ENCODE measurements at places on chromosomes 7 and 10.

- DNase-seq = peak; percentile 39
Measured at GRCh38 chr7:24318326-24318725, 34.3 kb downstream of the NPY start.

- no peak for DNase-seq
Measured at GRCh38 chr7:87426160-87426559, 49.3 kb downstream of the ABCB4 start.

GRCh38 chr10:132580143-132580542, 42.6 kb downstream of the INPP5A start:
- DNase-seq = no peak

DNA sequence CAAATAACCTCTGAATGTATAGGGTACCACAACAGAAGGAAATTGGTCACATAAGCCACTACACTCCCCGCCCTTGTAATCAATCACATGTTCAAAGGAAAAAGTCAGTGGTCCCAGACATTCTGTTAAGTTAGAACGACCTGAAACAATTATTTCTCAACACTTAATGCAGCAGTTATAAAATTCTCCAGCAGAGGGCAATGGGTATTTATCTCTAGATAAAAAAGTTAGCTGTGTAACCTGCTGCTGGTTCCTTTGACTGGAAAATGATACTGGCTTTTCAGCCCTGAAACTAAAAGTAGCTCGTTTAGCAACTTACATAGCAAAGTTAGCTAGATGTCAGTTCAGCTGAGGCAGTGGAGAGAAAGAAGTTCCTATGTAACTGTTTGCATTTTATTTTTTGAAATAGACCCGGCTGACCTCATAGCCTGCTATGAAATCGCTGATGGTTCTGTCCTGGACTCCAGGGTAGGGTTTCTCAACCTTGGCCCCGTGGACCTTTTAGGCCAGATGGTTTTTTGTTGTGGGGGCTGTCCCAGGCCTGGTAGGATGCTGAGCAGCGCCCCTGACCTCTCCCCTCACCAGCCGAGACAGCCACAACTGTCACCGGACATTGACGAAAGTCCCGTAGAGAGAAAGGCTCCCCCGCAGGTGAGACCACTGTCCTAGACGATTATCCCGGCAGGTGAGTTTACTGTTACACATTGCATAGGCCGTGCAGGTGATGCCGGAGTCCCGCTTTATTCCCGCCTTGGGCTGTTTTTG, 40.2 kb upstream of the PROSER2 start:
- peak; percentile 92 for DNase-seq

GRCh38 chr7:131358636-131359035, 31.0 kb downstream of the MKLN1 start:
- no peak for DNase-seq

- no peak for DNase-seq
Measured at GRCh38 chr10:129523723-129524316, 56.8 kb downstream of the MGMT start.

- no peak for DNase-seq
Measured at GRCh38 chr10:3848775-3849635, 64.0 kb upstream of the KLF6 start.

GRCh38 chr10:30456266-30456665, 22.3 kb downstream of the MAP3K8 start:
- DNase-seq = no peak

- DNase-seq = no peak
Measured at GRCh38 chr10:122047560-122047959, 58.6 kb downstream of the TACC2 start.

DNA sequence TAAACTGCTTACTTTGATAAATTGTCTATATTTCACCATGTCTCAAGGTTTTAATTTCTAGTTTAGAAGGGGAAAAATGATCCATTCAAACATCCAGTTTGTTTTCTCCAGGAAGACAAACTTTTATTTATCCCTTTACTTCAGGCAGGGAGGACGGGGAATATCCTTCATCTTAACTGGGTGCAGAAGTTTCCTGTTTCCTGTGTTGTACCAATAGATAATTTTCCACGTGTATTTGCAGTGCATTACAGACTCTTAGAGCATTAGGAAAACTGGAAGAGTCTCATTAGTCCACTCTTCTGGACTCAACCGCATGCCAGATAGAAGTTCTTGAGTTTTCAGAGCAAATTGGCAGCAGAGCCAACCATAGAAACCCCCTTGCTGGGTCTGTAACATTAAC, 39.4 kb upstream of the PIP4K2A start:
- no peak for DNase-seq

DNA sequence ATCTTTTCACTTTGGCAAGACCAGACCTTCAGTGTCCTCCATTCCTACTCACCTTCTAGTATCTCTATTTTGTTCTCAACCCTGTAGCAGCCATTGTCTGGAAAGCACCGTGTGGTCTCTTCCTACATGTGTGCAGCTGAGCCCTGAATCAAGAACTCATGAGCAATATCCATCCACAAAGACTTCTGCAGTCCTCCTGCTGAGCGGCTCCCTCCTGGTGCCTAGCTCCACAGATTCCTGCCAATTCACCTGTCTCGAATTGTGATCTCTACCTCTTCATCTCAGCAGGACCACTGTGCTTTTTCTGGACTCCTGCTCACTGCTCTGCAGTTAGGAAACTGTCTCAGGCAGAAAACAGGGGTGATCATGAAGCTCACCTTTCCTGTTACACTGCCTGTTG, 118.8 kb downstream of the RELN start:
- DNase-seq = no peak

DNA sequence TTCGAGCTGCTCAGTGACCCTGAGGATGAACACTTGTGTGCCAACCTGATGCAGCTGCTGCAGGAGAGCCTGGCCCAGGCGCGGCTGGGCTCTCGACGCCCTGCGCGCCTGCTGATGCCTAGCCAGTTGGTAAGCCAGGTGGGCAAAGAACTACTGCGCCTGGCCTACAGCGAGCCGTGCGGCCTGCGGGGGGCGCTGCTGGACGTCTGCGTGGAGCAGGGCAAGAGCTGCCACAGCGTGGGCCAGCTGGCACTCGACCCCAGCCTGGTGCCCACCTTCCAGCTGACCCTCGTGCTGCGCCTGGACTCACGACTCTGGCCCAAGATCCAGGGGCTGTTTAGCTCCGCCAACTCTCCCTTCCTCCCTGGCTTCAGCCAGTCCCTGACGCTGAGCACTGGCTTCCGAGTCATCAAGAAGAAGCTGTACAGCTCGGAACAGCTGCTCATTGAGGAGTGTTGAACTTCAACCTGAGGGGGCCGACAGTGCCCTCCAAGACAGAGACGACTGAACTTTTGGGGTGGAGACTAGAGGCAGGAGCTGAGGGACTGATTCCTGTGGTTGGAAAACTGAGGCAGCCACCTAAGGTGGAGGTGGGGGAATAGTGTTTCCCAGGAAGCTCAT, 1.1 kb downstream of the DDIT4 start:
- no peak for DNase-seq

DNA sequence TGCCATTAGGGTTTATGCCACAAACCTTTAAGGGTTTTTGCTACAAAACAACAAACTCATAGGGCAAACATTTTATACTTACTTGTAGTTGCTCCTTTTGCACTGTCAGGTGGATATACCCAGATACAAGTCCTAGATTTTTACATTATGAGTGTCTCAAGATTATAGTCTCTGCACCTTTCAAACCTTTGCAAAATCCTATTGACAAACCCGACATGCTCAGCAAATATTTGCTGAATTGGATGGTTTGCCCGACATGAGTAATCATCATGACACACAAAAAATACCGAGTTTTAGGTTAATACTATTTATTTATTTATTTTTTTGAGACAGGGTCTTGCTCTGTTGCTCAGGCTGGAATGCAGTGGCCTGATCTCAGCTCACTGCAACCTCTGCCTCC, 117.3 kb downstream of the SLC25A13 start:
- DNase-seq = no peak

DNA sequence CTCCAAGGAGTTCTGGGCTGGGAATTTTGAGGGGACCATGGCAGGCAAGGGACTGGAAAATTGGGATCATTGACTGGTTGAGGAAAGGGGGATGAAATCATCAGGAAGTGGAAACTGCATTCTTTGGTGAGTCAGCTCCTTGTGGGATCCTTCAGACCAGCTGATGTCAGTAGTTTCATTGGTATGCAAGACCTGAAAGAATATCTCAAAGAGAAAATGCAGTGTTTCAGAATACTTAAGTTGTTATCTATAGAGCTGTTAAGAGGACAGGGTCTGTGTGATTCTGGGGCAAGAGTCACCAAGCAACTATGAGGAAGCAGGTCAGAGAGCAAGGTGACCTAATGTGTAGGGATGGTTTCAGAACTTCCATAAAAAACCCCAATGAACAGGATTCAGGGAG, 595.9 kb upstream of the AUTS2 start:
- DNase-seq = no peak

DNA sequence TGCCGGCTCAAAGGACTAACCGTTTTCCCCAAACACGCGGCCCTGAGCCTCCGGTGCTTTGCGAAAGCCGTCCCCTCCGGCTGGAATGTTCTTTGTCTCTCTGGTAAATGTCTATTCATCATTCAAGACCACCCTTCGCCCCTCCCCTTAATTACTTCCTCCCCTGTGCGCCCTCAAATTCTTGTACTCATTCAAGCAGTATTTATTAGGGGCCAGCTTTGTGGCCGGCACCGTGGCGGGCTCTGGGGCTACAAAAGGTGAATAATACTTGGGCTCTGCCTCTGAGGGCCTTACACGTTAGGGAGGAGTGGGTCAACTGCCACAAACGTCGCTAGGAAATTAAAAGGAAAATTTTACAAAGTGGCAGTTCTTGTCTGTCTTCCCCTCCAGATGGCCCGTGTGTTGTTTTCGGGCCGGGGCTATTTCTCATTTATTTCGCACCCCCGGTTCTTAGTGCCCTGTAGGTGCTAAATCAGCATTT, 1.5 kb upstream of the MEST start:
- no peak for DNase-seq

DNA sequence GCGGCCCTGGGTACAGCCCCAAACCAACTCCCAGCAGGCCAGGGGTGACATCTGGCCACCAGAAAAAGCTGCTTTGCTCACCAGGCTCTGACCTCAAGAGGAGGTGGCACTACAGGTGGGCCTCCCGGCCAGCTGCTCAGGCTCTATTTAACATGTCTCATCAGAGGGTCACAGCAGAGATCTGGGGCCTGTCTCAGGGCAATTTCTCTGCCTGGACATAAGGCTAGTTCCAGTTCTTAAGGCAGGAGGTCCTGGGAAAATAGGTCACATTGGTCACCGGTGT, 88.6 kb downstream of the GFRA1 start:
- DNase-seq = no peak

GRCh38 chr7:122305475-122306319, 1.1 kb upstream of the FEZF1 start:
- peak; percentile 66 for DNase-seq

- no peak for DNase-seq
Measured at GRCh38 chr7:159209429-159209828, 64.8 kb upstream of the VIPR2 start.

GRCh38 chr7:88590963-88591362, 168.5 kb upstream of the ZNF804B start:
- no peak for DNase-seq

- peak; percentile 73 for DNase-seq
Measured at GRCh38 chr10:132961787-132962622, 19.6 kb upstream of the CFAP46 start.

- DNase-seq = no peak
Measured at GRCh38 chr10:103510046-103510685, 16.7 kb downstream of the NEURL1 start.

- DNase-seq = peak; percentile 91
Measured at GRCh38 chr7:30771174-30771879, at the start of gene MINDY4. TSS of gene MINDY4 (plus strand) at chr7:30771417. CDS start at chr7:30771494, 77 bp downstream.

DNA sequence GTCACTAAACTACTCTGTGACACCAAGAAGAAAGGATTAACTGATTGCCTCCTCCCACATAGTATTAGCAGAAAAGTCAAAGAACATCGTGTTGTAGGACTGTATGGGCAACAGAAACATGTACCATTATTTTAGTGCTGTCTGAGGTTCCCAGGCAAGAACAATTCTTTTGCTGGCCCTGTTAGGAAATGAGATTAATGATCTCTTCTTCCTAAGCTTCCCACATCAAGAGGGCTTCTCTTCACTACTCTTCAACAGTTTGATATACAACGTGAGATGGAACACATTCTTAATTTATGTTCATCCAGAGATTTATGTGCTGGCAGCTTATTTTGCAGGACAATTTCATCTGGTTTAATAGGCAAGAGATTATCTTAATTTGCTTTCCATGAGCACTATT, 219.6 kb downstream of the DOCK4 start:
- DNase-seq = no peak

DNA sequence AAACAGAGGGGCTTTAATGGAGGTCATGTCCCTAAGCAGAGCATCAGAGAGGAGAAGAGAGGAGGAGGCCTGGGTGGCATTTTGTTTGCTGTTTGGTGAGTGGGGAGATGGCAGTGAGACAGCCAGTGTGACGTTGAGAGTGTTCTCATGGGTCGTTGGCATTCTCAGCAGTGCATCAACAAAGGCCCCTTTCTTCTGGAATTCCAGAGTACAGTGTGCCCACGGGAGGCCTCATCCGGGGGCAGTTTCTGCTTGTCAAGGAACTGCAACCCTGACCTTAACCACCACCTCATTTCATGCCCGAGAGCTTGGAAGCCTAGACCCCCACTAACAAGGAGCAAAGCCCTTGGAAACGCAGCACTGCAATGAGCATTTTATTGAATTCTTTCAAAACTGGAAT, 92.9 kb downstream of the CELF2 start:
- DNase-seq = no peak

DNA sequence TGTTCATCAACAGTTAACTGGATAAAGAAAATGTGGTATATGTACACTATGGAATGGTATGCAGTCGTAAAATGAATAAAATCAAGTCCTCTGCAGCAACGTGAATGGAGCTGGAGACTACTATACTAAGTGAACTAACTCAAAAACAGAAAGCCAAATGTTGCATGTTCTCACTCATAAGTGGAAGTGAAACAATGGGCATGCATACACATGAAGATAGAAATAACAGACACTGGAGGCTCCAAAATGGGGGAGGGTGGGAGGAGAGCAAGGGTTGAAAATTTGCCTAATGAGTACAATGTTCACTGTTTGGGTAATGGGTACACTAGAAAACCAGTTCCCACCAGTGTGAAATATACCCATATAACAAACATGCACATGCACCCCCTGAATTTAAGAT, 179.5 kb downstream of the ZWINT start:
- no peak for DNase-seq

DNA sequence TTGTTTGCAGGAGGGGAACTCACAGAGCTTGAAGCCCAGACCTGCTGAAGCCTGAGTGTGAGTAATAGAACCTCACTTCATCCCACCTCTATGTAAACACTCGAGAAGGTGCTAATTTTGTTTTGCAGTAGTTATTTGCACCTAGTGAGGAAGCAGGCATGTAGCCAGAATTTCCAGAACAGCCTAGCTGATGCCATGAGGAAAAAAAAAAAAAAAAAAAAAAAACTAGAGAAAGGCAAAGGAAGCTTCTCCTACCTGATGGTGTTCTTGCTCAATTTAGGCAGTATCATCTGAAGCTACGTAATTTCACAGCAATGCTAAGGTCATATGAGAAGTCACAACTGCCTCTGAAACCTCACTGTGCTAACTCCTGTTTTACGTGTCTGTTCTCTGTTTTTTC, 13.6 kb upstream of the GPR37 start:
- DNase-seq = no peak

DNA sequence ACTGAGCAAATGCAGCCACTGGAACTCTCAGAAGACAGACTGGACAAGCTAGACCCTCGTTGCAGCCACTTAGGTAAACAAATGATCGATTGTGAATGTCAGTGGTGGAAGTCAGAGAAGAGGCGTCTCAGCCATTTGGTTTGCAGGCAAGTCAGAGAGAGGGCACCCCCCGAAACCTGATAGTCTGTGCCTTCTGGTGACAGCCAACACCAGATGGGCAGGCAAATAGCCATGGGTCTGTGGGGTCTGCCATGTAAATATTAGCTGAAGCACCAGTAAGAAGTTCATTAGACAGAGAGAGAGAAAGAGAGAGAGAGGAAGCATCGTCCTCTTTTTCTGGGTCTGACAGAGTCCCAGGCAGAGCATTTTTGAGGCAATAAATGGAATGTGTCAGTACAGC, 5.4 kb downstream of the PPP1R17 start:
- no peak for DNase-seq
